ENCODE measurements at places on chromosomes 1 and 21. TPM values are rescaled to one million over a fixed set of nuclear protein-coding genes. Genes with fewer than 3 reads are reported as not detected.
A peak's percentile ranks its signal among the peaks of the same experiment; 100 is the strongest.

DNA sequence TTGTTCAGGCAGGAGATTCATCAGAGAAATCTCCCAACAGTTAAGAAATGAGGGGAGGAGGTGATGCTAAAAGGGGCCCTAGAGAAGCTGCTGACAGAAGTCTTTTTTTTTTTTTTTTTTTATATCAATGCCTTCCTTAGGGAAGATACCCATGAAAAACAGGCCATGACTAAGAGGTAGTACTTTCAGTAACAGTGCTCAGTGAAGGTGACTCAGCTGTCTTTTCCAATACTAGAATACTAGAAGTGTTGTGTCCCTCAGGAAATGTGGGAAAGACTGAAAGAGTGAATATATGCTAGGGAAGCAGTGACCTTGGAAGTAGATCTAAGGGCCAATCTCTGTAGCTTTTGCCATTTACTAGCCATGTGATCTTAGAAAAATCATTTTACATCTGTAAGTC, 52.4 kb upstream of the SLFNL1 start:
- DNase-seq = no peak

The CADM3 gene
- total RNA-seq = 0.26 TPM

The AHCYL1 gene
- 61.6 TPM for total RNA-seq

DNA sequence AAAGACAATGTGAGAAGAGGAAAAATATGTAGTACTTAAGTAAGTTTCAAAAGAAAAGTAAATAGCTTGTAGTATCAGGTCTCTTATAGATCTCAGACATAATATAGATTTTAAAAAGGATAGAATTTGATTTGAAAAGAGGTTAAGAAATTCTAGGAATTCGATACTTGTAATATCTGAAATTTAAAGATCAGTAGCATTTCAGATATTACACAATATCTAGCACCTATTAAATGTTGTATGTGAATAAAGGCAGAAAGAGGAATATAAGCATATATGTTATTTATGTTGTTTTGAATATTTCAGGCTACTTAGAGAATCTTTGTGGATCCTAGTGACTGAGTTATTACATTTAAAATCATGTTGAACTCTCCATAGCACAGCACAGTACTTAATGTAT, 35.0 kb upstream of the METTL18 start:
- DNase-seq = no peak

DNA sequence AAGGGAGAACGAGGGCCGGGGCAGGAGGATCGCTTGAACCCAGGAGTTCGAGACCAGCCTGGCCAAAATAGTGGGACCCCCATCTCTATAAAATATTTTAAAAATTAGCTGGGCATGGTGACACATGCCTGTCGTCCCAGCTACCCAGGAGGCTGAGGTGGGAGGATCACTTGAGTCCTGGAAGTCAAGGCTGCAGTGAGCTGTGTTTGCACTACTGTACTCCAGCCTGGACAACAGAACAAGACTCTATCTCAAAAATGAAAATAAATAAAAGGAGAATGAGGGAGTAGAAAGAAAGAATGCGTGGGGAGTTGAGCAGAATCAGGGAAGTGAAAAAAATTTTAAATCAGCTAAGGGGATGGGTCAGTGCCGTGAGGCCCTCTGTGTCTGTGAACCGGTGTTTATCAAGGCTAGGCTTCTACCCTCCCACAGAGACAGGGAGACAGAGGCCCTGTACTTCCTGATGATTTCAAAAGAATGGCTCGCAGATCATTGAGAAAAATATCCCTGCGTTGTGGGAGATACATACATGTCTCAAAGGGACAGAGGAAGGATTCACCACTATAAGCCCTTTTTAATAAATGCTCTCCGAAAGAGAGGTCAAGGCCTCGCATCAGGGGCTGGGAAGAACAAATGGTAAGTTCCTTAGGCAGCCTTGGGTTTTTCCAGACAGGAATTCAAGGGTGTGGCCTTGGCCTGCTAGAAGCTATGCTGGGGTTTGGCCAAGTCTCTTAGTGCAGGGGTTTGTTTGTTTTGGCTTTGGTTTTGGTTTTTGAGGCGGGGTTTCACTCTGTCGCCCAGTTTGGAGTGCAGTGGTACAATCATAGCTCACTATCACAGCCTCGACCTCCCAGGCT, 20.7 kb downstream of the IL10RB start:
- peak; percentile 68 for DNase-seq

The PAFAH2 gene
- 14.8 TPM for total RNA-seq

DNA sequence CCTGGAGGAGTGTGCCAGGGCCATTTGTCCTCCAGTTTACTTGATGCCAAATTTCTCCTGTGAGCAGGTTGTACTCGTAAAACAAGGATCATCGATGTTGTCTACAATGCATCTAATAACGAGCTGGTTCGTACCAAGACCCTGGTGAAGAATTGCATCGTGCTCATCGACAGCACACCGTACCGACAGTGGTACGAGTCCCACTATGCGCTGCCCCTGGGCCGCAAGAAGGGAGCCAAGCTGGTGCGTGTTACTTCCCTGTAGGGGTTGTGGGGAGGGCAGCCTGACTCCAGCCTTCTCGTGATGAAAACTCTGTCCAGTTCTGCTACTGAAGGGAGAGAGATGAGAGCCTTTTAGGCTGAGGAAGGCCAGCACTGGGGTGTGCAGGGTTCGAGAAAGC, 2.2 kb downstream of the RPS8 start:
- DNase-seq = no peak

DNA sequence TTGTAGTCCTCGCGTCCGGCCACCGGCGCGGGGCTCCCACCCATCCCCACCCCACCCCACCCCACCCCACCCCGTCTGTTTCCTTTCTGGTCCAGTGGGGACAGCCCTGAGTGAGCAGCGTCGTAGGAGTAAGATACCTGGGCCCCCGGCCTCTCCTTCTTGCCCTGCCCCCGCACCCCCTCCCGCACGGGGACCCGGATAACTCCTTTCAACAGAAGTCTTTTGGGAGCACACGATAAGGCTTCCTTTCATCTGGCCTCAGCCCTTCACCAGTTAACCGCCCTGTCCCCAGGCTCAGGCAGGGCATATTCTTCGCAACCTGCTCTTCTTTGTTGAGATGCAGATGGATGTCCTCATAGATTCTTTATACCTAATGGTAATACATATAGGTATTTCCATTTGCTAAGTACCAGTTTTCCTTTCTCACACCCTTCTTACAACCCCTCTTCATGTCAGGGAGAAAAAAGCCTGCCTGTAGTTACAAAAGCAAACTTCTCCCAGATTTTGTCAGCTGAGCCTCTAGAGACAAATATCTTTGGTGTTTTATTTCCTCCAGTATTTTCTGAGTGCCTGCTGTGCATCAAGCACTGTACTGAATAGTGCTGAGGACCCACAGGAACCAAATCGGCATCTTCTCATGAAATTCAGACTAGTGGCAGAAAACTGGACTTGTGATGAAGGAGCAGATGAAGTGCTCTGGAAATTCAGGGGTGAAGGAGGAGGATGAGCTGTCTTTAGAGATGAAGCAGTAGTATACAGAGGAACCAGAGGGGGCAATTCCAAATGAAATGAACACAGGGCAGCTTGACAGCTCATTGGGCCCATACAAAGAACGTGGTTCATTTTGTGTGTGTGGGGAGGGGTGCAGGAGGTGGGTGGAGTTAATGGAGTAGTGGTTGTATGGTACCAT, 33.6 kb downstream of the SLC2A1 start:
- no peak for DNase-seq

The FCRL2 gene
- total RNA-seq = not detected

DNA sequence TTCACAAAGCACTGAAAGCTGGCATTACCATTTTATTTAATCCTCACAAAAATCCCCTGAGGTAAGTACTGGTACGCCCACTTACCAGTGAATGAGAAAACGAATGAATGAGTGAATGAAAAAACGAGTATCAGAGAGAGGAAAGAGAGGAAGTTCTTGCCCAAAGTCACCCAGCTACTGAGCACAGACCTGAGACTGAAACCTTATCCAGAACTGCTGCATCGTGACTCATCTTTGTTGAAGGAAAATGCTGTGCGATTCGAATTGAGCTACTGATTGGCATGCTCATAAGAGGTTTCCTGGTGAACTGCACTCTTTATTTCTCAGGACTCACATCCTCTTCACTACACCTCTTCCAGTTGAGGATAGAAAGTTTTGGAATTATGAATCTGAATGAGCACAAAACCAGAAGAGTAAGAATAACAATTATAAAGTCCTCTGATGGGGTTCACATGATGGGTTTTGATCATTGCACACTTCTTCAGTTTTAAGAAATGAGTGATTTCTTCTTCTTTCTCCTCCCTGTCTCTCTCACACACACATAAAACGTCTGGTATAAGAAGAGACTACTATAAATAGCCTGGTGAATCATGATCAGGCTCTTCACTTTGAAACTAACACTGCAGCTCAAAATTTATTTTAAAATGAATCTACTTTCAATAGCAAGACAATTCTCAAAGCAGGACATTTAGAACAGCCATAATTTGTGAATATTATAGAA, 32.1 kb downstream of the IL12RB2 start:
- DNase-seq = no peak

The ATP1A4 gene
- total RNA-seq = not detected

The NTRK1 gene
- 0.99 TPM for total RNA-seq

Data from body of pancreas (tissue), 4 donors.